ENCODE measurements at places on chromosomes 3 and 15.

- no peak for ATAC-seq
These were observed 425.2 kb downstream of the ZBTB20 start for GRCh38 chr3:114721864-114722263.

GRCh38 chr3:185630182-185630622 is 44.1 kb downstream of the SENP2 start:
- peak; percentile 28 for ATAC-seq

- ATAC-seq = no peak
These were observed 7.8 kb downstream of the CAMK1 start for GRCh38 chr3:9761919-9762318.

- ATAC-seq = no peak
These were observed 22.3 kb downstream of the VIPR1 start for GRCh38 chr3:42524751-42525150.

DNA sequence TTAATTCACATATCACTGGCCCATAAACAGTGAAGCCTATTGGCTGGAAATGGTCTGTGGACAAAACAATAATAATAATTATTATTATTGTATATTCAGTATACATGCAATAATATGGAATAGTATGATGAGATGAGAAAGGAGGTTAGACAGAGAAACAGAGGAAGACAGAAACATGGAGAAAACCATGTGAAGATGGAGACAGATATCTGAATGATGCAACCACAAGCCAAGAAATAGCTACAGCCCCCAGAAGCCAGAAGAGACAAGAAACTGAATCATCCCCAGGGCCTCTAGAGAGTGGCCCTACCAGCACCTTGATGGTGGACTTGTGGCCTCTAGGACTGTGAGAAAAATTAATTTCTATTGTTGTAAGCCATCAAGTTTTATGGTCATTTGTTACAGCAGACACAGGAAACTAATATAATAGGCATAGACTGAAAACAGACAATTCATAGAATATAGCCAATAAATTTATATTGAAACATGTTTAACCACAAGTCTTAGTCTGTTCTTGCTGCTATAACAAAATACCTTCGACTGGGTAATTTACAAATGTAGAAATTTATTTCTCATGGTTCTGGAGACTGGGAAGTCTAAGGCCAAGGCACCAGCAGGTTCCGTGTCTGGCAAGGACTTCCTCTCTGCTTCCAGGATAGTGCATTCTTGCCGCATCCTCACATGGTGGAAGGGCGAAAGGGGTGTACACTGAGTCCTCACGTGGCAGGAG is 31.6 kb downstream of the MCF2L2 start:
- no peak for ATAC-seq

DNA sequence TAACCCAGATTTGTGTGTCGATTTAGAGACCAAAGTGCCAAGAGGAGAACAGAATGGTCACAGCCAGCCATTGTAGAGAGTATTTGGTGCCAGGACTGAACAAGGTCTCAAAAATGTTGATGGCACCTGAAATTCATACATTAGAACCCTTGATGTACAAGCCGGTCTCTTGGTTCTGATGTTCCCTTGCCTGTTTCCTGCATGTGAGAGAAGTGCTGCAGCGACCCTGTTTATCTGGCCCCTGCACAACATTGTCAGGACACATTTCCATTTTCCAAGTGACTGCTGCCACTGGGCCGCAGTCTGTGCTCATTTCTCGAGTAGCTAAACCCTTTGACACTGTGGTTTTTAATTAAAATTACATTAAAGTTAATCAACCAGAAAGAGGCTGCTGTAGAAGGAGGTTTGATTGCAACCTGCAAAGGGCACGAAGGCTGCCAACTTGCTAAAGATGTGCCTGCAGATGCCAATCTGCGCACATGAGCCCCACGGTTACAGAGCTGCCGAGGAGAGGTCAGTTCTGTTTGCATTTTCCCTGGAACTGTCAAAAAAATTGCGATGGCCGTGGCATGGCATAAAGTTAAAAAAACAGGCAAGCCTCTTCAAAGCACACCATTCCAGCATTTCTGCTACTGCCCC is 136.4 kb upstream of the CMC1 start:
- ATAC-seq = no peak

DNA sequence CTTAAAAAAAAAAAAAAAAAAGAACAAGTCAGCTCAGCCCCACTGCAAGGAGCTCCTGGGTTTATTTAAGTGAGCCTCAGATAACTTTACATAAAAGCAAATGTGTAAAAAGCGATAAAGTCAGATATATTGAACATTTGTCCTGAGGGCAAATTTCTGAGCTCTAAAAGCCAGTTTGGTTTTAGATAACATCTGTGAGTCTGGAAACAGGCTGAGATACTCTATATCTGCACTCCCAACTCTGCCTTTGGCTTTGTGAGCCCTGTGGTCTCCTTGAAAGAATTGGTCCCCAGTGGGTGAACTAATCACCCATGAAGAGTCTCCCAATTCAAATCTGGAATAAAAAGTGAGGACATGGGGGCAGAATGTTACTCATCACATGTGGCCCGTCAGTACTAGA is 104.6 kb downstream of the APBA2 start:
- ATAC-seq = no peak

GRCh38 chr3:150830094-150830681 is 67.2 kb upstream of the SIAH2 start:
- no peak for ATAC-seq

DNA sequence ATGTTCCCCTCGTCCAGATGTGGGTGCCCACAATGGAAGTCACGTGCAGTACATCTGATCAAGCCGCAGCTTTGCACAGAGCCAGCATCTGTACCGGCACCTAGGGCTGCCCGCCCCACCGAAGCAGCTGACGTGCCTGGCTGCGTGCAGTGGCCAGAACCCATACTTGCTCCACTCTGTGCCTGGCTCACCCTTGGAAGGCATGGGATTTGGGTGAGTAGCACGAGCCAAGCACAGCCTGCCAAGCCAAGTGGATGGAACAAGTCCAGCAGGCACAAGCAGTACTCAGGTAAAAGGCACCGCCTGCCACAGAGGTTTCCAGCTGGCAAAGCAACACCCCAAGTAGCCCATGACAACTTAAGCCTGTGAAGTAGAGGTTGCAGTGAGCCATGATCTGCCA is 261.3 kb downstream of the TBC1D5 start:
- ATAC-seq = no peak

DNA sequence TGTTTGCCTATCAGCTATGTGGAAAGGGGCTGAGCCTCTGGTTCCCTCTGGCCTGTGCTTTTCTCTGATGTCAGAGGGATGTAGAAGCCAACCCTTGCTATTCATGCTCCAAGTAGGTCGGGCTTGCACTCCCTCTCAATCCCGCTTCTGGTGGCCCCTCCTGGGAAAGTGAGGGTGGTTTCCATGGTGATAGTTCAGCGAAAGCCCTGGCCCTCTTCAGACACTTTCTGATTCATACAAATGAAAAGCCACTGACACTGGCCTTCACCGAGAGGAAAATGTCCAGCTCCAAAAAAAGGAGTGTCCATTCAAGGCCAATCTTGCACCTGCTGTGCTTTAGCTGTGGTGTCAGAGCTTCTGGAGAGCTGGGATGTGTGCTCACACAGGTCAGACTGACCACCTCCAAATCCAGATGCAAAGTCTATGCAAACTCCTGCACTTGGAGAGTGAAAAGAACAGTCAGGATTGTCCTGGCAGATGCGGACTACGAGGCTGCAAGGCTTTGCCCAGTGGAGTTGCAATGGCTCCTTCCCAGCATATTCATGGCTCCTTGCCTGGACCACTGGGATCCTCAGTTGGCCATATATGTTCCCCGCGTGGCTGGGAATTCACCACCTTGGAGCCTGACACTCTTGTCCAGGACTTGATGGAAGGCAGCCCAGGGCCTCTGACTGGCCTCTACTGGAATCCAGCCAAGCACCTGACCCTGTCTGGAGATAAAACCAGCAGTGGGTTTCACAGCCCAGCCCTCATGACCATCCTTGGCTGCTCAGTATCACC is 96.6 kb downstream of the CEMIP start:
- no peak for ATAC-seq

DNA sequence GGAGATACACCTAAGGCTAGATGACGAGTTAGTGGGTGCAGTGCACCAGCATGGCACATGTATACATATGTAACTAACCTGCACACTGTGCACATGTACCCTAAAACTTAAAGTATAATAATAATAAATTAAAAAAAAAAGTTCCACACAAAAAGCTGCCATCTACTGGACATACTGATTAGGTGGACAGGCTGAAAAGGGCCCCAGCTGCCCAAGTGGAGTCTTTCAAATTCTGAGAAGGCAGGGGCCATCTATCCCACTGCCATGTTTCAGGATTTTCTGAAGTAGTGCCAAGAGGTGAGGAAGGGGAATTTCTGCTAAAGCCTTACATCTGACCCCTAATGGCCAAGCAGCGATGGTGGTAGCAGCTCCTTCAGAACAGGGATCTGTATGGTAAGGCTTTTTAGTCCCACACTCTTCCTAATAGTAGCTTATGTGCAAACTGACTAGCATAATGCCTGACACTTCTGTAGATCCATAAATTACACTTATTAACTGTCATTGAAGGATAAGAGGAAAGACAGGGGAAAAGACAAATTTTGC is 7.7 kb downstream of the FSTL1 start:
- peak; percentile 15 for ATAC-seq

GRCh38 chr15:81575436-81576123 is 201.6 kb upstream of the TMC3 start:
- no peak for ATAC-seq
